Stimulated activated CD4-positive, alpha-beta T cell treated with anti-CD3 and anti-CD28 coated beads, TNF-alpha, amount 100 ng/mL, for 24 hours (primary cell): ENCODE measurements at places on chromosomes 4 and X.

DNA sequence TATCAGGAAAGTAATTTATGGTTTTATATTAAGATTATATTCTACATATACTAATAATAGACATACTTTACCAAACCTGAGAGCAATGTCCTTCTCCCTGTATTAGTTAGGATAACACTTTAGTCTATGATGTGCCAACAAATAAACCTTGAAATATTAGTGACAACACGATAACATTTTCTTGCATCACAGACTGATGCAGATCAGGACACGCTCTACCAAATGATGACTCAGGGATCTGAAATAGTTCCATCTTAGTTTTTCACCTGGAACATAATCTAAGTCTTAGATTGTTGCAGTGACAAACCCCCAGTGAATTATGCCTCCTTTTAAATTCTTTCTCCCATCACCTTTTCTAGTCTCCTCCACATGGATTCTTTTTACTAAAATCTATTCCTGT is 214.2 kb downstream of the CLCN4 start:
- no peak for DNase-seq

DNA sequence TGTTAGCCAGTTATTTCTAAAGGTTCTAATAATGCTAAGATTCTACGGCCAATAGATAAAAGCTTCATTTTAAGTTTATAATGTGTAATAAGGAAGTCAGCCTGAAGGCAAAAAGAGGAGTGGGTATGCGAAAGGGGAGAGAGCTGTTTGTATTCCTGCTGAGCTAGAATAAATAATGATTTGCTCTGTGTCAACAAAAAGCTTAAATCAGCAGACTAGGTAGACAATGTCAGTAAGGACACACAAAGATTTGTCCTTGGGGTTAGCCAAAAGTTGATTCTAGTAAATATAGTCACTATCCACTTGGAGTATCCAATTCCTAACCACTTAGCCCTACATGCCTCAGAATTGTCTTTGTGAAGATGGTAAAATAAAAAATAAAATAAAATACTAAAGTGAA is 90.3 kb upstream of the GRIA3 start:
- no peak for DNase-seq

- DNase-seq, result no peak
Observed at GRCh38 chrX:131646106-131646505, 102.2 kb downstream of the OR13H1 start.

- DNase-seq, result no peak
Observed at GRCh38 chrX:88202149-88202548, 544.9 kb upstream of the CPXCR1 start.

DNA sequence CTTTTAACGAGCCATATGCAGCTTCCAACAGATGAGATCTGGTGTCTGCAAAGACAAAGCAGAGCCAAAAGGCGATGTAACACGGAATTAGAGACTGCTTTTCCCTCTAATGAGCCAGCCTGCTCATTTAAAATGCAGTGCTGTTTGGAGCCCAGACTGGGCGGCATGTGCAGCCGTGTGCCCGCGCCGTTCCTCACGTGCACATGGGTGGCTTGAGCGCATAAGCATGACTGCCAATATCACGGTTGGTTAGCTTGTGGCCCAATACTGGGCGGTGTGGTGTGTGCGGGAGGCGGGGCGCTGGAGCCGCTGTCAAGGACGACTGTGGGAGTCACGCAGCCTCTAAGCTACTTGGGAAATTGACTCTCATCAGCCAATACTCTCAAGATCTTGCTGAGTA is 87.0 kb upstream of the SCOC start:
- no peak for DNase-seq

DNA sequence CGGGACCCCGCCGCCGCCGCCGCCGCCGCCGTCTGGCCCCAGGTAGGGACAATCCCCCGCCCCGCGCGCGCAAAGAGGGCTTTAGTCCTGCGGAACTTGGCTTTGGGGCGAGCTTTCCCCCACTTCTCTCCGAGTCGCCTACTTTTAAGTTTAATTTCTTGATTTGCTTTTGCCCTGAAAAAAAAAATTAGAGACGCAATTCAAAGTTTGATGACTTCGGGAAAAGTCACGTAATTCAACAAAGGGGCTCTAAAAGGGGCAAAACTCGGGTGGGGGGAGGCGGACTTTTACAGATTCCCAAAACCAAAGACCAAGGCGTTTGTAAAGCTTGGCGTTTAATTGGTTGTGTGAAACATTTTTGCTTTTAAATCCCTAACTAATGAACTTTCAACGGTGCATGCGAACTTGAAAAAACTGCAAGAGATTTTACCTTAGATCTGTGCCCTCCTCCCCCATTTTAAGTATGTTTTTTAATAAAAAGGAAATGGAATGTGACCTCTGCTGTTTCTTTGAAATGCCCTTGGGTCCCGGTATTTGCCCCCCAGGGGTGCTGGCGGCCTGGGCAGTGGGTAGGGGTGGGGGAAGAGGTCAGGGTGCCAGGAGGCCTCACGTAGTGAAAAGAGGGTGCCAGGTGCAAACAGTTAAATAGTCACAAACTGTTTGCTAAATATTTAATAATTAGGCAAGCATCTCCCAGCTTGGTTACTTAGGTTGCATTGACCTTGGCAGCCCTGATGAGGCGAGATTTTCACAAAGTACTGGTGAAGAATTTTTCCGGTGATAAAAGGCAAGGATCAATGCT is 209.7 kb downstream of the NWD2 start:
- DNase-seq, result no peak

- no peak for DNase-seq
Observed at GRCh38 chr4:173699841-173700475, 169.9 kb upstream of the HAND2 start.

DNA sequence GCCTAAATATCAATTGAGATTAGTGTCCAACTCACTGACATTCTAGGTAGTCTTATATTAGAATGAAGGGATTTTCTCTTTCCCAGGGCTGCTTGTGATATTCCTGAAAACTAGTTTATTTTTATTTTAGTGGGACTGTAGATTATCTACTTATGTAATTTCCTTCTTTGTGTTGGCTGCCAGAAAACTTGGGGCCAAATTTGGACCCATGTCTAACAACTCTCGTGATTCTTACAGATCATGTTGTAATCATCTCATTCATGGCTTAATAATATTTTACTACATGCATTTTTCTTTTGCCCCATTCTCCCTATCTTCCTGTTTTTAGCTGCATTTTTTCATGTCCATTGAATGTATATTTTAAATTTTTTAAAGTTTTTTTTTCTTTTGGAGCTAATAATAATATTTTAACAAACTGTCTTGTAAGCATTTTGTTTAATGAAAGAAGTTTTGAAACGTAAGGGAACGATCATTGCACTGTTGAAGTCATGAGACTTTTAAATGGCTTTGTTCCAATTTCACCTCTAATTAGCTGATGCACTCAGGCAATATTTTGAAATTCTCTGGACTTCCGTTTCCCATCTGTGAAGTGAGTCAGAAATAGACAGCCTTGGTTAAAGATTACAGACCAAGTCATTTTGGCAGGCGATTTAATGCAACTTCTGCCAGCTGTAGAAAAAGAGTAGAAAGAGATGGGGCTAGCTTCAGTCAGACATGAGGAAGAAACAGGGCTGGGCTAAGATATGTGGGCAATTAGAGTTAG is 14.3 kb upstream of the TDO2 start:
- no peak for DNase-seq

DNA sequence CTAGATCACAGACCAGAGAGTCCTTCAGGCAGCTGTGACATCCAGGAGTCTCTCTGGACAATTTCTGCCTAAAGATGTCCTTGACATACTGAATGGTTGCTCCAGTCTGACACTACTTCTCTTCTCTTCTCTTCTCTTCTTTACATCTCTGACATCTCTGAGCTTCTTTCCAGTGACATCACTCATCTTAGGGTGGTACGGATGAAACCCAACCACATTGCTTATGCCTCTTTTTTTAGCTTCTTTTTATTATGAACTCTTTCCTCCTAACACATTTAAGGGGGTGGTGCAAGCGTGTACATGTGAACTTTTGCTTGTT is 39.4 kb upstream of the IRF2 start:
- DNase-seq, result no peak

GRCh38 chr4:104743215-104743653 is 248.5 kb upstream of the CXXC4 start:
- DNase-seq, result no peak

- DNase-seq, result no peak
Observed at GRCh38 chrX:101957174-101957573, 25.3 kb upstream of the ZMAT1 start.

GRCh38 chr4:78721747-78722146 is 54.4 kb upstream of the BMP2K start:
- DNase-seq, result no peak

GRCh38 chr4:36990128-36990872 is 254.2 kb upstream of the NWD2 start:
- no peak for DNase-seq

DNA sequence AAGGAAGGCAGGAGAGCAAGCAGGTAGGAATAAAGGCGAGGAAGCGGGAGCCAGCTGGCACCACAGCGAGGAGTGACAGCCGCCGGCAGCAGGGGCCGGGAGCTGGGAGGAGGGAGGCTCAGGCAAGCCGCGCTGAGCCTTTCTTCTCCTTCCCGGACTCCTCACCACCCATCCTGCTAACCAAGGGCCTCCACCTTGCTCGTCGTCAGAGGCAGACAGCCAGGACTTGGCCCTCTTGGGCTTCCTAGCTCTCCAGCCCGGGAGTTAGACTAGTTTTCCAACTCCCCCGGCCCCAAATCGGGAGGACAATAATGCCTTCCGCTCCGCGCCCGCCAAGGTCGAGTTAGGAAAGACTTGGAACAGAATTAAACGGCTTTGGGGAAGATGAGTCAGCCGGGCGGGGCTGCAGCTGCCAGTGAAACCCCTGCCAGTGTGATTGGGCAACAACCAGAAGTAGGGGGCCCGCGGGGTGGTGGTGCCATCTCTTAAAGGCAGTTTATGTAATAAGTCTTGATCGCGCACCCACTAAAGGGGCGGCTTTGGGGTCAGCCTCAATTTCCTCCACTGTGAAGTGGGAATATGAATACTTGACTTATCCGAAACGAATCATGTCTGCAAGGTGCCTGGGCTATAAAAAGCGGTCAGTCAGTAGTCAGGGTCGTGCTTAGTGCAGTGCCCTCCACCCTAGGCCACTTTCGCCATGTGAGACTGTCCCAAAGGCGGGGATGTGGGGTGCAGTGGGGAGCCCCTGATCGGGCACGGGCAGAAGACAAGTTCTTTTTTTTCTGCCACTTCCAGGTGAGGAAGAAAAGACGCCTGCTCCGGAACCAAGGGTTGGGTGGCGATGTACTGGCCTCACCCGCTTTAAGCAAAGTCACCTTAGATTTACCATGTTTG is 6.7 kb upstream of the HSD17B10 start:
- no peak for DNase-seq

- DNase-seq, result no peak
Observed at GRCh38 chr4:37644962-37645361, 41.2 kb downstream of the RELL1 start.

DNA sequence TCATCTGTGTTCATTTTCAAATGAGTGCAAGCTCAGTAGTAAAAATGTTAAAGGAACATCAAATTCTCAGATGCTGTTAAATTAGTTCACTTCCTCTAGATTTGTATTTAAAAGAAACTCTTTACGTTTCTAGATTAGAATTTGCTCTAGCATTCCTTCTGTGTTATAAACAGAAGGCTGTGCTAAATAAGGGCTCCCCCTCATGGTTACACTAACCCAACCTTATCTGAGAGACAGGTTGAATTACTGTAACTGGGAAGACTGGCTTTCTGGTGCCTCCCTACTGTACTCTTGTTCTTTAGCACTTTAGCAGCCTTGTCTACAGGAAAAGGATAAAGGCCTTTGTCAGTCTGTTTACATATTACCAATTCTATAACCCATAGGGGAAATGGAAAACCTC is 56.8 kb downstream of the RXFP1 start:
- DNase-seq, result no peak

GRCh38 chr4:142383800-142384470 is 462.2 kb downstream of the INPP4B start:
- DNase-seq, result no peak

GRCh38 chr4:185520119-185520518 is 15.2 kb downstream of the PDLIM3 start:
- no peak for DNase-seq

DNA sequence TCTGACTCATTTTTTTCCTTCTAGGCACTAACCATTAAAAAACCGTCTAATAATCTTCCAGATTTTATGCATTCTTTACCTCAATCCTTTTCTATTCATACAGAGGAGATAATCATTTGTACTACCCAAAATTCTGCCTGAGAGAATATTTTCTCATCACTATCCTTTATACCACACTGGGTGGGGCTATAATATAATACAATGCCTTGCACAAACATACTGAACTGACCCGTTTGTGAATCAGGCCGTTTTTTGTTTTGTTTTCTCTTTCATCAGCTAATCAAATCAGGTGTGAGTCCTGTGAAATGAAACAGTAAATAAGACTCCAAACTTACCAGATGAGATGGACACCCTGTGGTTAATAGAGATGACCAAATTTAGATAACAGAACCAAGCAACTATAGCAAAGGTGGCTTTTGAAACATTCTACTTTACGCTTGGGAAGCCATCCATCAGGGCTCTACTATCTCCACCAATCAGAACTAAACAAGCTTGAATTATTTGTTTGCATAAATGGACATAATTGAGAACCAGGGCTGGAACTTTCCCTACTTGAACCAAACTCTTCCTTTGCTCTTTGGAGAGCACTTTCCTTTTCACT is 573.0 kb downstream of the GABRG1 start:
- no peak for DNase-seq

DNA sequence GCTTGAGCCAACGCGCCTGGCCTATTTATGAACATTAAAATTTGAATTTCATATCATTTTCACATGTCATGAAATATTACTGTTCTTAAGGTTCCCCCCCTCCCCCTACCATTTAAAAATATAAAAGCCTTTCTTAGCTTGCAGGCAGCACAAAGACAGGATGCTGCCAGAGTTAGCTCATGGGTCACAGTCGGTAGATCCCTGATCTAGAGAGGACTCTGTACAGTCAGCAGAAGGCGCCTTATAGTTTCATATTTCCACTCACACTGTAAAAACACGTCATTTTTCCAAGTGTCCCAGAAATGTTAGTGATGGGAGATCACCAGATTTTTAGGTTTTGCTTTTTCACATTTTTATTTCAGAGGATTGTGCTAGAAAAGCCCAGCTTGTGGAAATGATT is 12.2 kb downstream of the NOCT start:
- DNase-seq, result no peak

DNA sequence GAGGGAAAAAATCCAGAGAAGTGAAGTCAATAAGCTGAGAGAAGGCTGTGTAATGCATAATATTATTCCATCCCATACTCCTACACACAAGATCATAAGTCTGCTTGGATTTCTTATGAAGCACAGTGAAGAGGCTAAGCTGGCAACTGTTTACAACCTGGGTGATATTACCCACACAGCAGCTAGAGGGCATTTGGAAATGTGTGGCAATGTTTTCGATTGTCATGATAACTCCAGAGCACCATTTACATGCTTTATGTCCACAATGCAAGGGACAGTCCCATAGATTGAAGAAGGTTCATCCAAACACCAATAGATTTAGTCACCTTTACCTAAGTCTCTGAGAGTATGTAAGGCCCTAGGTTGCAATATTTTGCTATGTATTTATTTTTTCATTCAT is 412.2 kb downstream of the PPP3CA start:
- DNase-seq, result no peak

- no peak for DNase-seq
Observed at GRCh38 chrX:101091817-101092216, 6.2 kb upstream of the CENPI start.

- no peak for DNase-seq
Observed at GRCh38 chr4:5678977-5679376, 29.4 kb downstream of the EVC2 start.
